ENCODE measurements at places on chromosomes 7 and 10. TPM values are rescaled to one million over a fixed set of nuclear protein-coding genes. Genes with fewer than 3 reads are reported as not detected.

DNA sequence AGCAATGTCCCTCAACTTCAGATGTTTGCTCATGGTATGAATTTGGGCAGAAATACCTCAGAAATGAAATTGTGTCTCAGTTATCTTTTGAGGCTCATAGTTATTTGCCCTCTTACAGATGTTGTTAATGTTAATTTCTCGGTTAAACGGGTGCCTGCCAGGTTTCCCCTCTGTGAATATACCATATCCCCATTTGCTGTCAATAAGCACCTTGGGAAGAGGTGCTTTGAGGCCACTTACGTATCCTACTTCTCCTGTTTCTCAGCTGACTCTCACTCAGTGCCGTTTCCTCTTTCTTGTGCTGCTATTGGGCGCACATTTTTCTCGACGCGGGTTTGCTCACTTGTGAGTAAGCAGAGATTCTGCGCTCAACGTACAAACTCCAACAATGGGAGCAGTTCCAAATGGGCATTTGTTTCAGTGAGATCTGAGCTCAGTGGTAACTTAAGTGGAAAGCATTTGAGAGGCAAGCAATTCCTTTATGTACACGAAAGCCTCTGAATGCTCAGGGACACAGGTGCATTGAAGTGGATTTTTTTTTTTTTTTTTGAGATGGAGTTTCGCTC is 34.8 kb upstream of the JAKMIP3 start:
- no peak for DNase-seq

GRCh38 chr7:81120803-81121202 is 202.0 kb upstream of the SEMA3C start:
- no peak for DNase-seq

- no peak for DNase-seq
Measured at GRCh38 chr10:17648243-17649035, 4.5 kb downstream of the STAM start.

GRCh38 chr7:67453580-67454380 is 457.1 kb downstream of the TYW1 start:
- peak; percentile 60 for DNase-seq

- peak; percentile 62 for DNase-seq
Measured at GRCh38 chr10:90592638-90593302, 265.1 kb downstream of the HTR7 start.

GRCh38 chr10:86206240-86206579 is 160.4 kb downstream of the GRID1 start:
- DNase-seq, result no peak

DNA sequence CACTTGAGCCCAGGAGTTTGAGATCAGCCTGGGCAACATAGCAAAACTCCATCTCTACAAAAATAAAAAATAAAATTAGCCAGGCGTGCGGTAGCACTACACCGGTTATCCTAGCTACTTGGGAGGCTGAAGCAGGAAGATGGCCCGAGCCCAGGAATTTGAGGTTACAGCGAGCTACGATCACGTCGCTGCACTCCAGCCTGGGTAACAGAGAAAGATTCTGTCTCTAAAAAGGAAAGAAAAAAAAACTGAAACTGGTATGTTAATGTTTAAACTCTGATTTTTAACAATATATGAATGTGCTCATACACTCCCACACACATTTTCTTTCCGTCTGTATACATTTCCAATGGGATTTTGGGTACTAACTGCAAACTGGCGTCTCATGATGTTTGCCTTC is 140.6 kb upstream of the KMT2E start:
- DNase-seq, result no peak

DNA sequence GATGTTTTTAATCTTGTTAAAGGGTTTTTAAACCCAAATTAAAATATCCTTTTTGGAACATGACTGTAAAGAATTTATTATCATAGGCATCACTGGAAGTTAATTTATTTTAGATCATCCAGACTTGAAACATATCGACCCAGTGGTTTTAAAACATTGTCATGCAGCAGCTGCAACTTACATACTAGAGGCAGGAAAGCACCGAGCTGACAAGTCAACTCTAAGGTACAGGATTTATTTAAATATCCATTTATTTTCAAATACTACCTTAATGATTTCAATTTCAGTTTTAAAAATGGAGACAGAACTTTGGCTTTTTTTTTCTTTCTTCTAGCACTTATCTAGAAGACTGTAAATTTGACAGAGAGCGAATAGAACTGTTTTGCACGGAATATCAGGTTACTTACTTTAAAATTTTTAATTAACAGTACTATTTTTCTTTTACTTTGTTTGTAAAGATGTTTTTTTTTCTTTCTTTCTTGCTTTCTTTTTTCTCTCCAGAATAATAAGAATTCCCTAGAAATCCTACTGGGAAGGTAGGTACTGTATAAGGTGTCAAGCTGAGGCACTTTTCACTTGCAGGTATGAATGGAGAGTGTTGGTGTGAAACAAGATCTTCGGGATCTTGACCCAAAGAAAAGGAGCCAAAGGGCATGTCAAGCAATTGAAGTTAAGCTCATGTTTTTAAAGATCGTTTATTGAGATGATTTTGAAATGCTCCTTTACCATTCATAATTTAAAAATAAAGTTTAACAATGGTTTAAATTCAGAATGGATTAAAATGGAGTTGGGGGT is 1.8 kb downstream of the COMMD3 start:
- DNase-seq, result no peak

- DNase-seq, result no peak
Measured at GRCh38 chr10:62306663-62307062, 38.0 kb upstream of the RTKN2 start.

DNA sequence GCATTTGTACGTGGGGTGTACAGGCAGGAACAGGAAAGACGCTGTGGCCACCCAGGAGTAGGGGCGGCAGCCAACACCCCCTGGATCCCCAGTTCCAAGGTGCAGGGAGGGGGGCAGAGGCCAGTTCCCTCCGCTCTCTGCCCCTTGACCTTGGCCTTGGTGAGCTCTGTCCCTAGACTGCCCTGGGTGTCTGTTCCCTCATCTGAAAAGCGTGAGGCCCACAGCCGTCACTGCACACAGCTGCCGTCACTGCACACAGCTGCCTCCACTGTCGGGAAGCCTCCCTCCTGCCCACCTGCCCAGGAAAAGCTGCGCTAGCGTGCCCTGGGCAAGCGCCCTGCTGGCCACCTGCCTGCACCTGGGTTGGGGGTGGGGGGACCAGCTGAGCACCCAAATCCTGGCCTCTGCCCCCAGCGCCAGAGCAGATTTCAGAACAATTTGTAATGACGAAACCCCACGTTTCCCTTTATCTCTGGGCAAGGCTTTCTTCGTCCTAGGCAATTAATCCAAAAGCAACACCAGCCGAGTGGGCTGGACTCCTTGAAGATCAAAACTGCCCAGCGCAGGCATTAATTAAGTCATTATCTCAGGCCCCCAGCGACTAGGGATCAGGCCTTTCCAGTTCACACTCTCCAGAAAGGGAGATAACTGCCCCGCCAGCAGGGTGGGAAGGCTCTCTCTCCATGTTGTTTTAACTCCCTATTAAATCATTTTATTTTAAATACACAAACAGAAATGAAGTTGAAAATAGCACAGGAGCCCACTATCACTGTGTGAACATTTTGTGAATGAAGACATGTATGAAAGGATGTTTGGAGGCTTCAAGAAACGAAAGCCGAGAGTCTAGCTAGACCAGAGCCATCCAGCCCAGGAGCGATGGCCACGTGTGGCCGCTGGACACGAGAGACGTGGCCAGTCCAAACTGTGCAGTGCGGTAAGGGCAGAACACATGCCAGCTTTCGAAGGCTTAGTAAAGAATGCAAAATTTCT is 4.0 kb upstream of the PDGFA start:
- peak; percentile 40 for DNase-seq

- no peak for DNase-seq
Measured at GRCh38 chr7:142696456-142697179, 52.7 kb upstream of the PRSS1 start.

GRCh38 chr7:55366461-55367070 is 1.4 kb downstream of the LANCL2 start:
- DNase-seq, result peak; percentile 26

PLAC9 gene
- total RNA-seq, result 137 TPM

CAPZA2 gene
- total RNA-seq, result 244 TPM

KIAA1217 gene
- 18.8 TPM for total RNA-seq

ANKRD61 gene
- total RNA-seq, result 0.22 TPM

OPN1SW gene
- not detected for total RNA-seq

AS3MT gene
- 11.9 TPM for total RNA-seq

CPA2 gene
- total RNA-seq, result 0.44 TPM
